ENCODE measurements at places on chromosomes 6 and 20. TPM values are rescaled to one million over a fixed set of nuclear protein-coding genes. Genes with fewer than 3 reads are reported as not detected.

FBXO9 gene
- 54.5 TPM for total RNA-seq

CASS4 gene
- total RNA-seq, result 0.09 TPM

LBP gene
- 1.6 TPM for total RNA-seq

CLDN20 gene
- total RNA-seq, result not detected

TSPO2 gene
- not detected for total RNA-seq

GCNT2 gene
- not detected for total RNA-seq

MTFR2 gene
- total RNA-seq, result 0.83 TPM

BMP6 gene
- 70.7 TPM for total RNA-seq

GRM1 gene
- under 0.01 TPM for total RNA-seq

MEI4 gene
- total RNA-seq, result not detected

TP53RK gene
- 24.6 TPM for total RNA-seq

RAB32 gene
- 111 TPM for total RNA-seq

KIF25 gene
- total RNA-seq, result not detected

FKBP1C gene
- total RNA-seq, result 0.57 TPM
